ENCODE measurements at places on chromosomes 11 and 22.

DNA sequence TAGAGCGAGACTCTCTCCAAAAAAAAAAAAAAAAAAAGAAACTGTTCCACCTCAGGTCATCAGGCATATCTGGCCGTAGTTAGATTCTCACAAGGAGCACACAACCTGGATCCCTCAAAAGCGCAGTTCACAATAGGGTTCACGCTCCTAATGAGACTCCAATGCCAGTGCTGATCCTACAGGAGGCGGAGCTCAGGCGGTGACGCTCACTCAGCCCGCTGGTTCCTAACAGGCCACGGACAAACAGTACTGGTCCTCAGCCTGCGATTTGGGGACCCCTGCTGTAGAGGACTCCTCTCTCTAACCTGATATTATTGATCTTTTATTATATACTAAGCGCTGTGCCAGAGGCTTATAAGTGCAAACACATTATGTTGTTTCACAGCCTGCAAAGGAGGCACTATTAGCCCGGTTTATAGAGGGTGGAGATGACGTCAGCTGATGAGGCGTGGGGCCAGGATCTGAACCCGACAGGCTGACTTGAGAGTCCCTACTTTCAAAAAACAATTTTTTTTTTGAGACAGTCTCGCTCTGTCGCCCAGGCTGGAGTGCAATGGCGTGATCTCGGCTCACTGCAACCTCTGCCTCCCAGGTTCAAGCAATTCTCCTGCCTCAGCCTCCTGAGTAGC, 4.9 kb upstream of the MAFF start:
- peak; percentile 14 for DNase-seq

DNA sequence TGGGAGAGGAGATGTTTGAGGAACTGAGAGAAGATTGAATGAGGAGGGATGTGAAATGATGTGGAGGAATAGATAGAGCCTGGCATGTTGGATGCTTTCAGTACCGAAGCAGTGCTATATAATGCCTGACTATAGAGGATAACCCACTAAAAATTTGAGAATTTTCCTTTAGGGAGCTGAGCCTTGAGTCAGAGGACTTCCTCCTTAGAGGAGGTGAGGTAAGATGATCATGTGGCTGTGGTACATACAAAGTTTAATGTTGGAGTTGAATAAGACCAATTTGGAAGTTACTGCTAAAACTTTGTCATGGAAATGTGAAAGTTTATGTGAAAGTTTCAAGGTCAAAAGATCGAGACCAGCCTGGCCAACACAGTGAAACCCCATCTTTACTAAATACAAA, 66.9 kb downstream of the YAP1 start:
- no peak for DNase-seq

DNA sequence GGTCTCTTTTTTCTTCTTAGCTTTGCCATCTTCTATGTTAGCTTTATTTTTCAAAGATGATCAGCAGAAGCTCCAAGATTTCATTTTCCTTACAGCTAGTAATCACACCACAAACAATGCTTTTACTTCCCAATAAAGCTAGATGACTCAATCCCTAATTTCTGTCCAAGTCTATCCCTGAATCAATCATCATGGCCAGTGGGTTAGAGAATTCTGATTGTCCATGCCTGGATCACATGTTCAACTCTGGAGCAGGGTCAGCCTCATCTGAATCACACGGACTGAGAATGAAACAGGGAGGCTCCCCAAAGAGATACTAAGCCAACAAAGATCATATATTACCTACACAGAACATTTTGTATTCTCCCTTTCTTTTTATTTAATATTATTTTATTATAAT, 79.6 kb downstream of the BBOX1 start:
- DNase-seq = no peak

- no peak for DNase-seq
These were observed 2.3 kb upstream of the IRAG1 start for GRCh38 chr11:10695833-10696232.

DNA sequence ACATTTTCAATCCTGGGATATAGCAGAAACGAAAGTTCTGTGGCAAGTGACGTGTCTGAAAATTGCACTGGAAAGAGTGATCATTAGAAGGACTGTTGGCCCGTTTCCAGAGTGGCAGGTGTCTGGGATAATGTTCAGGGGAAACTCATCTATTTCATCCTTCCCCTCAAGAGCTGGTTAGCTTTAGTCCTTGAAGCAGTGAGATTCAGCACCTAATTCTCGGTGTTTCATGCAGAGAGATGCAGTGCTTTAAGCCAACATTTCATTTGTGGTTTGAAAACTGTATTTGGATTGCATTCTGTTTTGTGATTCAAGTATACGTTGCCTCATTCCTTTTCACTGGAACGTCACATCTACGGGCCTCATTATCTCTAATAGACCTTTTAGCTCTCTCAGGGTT, 205.0 kb upstream of the RAG2 start:
- peak; percentile 4 for DNase-seq

DNA sequence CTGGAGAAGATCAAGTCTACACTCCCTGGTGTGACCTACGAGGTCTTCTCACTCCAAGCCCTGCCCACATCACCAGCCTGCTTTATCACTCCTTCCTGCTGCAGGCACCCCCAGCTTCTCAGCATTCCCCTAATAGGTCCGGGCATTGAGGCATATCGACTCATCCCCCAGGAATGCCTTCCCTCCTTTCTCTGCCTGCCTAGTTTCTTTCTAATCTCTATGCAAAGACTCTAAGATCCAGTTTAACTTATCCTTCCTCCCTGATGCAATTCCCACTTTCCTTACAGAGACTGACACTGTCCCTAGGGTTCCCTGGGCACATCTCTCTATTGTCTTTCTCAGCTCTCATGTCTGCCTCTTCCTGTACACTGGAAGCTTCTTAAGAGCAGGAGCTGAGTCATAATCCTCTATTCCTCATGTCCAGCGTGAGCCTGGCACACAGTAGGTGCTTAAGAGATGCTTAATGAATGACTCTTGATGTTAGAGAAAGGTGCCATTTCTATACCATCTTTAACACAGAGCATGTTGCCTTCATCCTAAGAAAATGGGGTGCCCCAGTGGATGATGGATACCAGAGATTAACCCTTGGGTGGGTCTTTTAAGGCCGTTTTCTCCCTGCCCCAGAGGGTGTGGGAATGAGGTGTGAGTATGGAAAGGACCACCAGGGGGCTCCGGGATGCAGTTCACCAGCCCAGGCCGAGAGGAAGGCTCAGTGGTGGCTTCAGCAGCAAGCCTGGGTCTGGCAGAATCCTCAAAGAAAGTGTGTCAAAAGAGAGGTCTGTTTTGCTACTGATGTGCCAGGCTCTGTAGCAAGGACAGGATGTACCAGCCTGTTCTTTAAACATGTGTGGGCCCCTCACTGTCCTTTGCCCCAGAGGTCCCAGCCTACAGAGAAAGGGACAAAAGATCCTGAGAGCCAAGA, 34.7 kb downstream of the PARVA start:
- peak; percentile 65 for DNase-seq

GRCh38 chr11:112425121-112425520, 164.5 kb upstream of the PLET1 start:
- no peak for DNase-seq

DNA sequence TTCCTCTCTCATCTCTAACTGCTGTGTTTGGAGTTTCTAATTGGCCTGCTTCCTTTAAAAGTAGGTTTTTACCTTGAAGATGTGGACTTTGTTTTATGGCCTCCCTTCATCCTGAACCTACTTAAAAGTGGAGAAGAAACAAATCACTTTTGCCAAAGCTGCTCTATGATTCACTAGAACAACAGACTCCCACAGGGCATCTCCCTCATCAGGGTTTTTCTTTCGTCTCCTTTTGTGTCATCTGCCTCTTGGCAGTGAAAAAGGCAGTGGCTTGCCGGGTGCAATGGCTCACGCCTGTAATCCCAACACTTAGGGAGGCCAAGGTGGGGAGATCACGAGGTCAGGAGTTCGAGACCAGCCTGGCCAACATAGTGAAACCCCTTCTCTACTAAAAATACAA, 186.6 kb upstream of the MTNR1B start:
- DNase-seq = no peak

DNA sequence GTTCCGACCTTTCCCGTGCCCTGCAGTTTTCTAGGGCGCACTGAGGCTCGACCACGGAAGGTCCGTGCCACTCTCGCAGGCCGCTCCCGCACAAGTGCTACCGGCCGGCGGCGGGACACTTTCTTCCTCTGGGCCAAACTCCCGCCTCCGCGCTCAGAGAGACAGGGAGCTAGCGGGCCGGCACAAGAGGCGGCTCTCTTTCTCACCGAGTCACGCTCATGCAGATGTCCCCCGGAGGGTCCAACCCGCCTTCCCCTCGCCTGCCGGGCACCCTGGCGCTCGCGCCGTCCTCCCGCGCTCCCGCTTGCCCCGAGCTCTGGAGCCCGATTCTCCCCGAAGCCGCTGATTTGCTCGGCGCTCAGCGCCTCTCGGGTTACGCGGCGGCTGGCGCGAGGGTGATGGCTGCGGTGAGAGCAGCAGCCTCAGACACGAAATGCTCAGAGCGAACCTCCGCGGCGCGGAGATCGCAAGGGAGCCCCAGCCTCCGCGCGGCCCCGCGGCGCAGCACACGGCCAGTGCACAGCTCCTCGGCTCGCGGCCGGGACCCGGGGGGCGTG, 1.0 kb downstream of the LMO1 start:
- peak; percentile 44 for DNase-seq

- DNase-seq = no peak
These were observed 3.1 kb downstream of the ARHGAP1 start for GRCh38 chr11:46697303-46697702.

GRCh38 chr11:73659961-73660360, 13.6 kb downstream of the PLEKHB1 start:
- DNase-seq = no peak

GRCh38 chr11:127451861-127452260, 451.3 kb upstream of the KIRREL3 start:
- no peak for DNase-seq

GRCh38 chr11:45470151-45470793, 184.1 kb upstream of the SYT13 start:
- DNase-seq = no peak

GRCh38 chr11:66228521-66228920, 39.9 kb upstream of the RAB1B start:
- DNase-seq = no peak

DNA sequence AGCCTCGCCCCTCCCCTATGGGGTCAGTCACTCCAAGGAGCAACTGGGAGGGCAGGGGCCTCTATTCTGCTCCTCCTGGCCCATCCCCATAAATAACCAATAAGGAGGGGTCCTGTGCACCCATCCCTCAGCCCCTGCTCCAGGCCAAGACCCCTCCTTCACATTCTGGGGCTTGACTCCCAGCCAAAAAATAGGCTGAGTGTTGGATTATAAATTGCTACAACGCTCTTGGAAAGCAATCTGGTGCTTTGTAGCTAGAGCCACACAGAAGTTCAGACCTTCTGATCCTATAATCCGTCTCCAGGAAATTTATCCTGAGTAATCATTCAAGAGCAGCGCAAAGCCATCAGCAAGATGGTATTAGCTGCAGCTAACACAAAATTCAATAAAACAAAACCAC, 42.5 kb downstream of the ABCC8 start:
- DNase-seq = no peak

GRCh38 chr11:108592591-108593213, 866 bp downstream of the EXPH5 start:
- DNase-seq = peak; percentile 1

GRCh38 chr11:133753150-133753549, 92.2 kb downstream of the SPATA19 start:
- DNase-seq = no peak

DNA sequence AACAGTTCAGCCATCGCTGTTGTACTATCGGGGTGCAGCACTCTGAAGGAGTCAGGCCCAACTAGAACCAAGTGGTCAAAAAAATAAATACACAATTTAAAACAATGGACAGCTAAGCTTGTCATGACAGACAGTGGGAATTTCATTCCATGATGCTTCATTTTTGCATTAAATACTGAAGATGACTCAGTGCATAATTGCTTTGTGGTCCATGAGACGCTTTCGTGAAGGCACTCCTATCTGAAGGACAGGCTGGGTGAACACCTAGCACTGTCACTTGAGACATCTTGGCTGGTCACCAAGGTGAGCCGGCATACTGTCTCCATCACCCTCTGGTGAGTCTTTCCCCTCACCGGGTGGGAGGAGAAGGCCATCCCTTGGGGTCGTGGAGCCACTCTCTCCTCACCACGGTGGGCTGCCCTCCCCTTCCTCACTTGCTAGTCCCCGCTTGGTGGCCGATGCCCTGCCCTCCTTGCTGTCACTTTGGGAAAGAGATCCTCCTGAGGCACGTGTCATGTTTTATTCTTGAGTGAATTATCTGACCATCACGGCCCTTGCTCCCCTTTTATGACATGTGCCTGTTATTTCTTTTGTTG, 4.9 kb upstream of the TESMIN start:
- DNase-seq = no peak

GRCh38 chr22:23119494-23120414, 22.0 kb downstream of the RSPH14 start:
- no peak for DNase-seq

DNA sequence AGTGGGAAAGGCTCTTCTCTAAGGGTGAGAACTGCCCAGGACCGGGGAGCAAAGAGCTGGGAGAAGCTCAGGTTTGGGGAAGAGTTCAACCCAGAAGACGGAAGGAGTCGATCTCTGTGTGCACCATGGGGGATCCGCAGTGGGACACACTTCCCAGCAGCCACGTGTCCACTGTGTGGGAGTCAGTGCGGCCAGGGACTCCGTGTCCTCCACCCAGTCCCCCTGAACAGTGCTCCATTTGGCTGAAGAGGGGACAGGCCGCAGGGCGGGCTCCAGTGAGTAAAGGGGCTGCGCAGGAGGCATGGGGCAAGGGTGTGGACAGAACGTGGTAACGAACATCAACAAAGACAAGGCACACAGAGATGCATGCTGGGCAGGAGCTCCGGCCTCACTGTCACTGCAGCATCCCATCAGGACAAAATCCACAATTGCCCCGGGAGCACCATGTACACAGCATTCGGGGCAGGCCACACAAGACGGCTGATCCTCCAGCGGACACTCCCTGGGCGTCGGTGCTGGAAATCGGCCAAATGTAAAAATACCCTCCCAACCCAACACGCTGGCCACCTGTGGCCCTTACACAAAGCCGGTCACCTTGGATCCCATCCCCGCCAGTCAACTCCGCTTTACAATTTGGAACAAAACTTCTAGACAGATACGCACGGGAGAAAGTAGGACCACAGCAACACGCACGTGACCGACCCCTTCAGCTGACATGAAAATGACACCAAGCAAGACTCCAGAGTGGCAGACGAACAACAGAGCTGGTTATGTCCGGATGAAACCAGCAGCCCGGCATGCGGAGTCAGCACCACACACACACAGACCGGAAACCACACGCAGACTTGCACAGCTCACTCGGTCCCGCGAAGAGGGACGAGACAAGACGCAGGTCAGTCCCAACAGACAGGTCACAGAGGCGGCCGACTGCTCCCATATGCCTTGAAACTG, 366.8 kb downstream of the SHANK2 start:
- no peak for DNase-seq

All from NCI-H2081 (cell line).